Testis (tissue), 5 donors: ENCODE measurements at places on chromosomes 16 and 17.

GRCh38 chr17:5786510-5786875, 202.2 kb upstream of the NLRP1 start:
- no peak for DNase-seq

- DNase-seq, result peak; percentile 76
These were observed 3.3 kb downstream of the COL1A1 start for GRCh38 chr17:50198026-50198669.

DNA sequence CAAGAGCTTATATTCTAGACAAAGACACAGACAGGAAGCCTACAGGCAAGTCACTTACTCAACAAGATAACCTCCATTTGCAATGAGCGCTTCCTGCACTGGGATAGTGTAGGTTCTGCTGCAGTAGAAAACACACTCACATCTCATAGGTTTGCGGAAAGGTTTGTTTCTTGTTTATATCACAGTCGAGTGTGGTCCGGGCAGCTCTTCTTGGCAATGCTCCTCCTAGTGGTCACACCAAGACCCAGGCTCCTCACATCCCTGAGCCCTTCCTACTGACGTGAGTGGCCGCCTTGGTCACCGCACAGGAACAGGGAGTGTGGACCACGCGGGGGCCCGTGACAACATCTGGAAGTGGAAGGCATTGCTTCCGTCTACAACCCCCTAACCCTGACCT, 48.0 kb upstream of the RBFOX3 start:
- DNase-seq, result peak; percentile 35

- peak; percentile 47 for DNase-seq
These were observed 9.3 kb downstream of the ARRB2 start for GRCh38 chr17:4719684-4720221.

DNA sequence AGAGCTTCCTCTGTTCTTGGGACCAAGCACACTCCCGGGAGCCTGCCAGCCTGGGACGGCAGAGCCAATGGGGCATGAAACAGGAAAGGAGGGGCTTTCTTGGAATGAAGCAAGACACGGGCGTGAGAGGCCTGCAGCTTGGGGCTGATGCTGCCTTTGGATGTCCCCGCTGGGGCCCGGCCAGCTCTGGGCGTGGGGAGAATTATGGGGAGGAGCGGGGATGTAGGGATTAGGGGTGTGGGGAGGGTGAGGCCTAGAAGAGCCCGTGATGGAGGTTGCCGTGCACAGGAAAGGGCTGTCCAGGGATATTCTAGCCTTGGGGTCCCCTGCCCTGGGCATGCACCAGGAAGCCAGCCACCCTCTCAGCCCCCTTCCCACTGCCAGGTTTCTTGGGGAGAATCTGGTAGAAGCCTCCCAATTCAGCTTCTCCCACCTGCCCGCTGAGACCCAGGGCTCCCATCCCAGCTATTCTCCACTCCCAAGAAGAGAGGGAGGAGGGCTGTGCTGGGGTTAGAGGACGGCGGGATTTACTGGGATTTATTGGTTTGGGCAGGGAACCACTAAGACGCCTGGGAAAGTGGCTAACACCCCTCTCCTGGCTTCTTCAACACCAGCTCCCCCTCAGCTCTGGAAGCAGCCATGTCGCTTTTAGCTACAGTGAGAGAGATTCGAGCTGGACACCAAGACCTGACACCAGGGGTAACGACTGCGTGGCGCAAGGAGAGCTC, 20.0 kb upstream of the NXPH3 start:
- no peak for DNase-seq

DNA sequence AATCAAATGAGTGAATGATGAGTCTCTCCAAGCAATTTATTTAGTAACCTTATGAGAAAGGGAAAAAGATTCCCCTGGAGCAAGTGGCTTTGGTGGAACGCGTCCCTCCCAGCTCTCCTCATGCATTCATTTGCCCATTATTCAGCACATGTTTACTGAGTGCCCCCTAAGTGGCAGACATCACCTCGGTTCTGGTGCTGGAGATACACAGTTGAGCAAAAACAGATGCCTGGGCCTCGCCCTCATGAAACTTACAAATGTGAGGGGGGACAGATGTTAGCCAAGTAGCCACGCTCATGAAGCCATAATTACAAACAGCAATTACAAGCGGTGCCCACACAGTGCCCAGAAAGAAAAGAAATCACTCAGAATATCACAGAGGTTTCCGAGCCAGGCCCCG, 45.1 kb upstream of the CIBAR2 start:
- no peak for DNase-seq
